ENCODE measurements at places on chromosomes 13 and 19.
A peak's percentile ranks its signal among the peaks of the same experiment; 100 is the strongest.

DNA sequence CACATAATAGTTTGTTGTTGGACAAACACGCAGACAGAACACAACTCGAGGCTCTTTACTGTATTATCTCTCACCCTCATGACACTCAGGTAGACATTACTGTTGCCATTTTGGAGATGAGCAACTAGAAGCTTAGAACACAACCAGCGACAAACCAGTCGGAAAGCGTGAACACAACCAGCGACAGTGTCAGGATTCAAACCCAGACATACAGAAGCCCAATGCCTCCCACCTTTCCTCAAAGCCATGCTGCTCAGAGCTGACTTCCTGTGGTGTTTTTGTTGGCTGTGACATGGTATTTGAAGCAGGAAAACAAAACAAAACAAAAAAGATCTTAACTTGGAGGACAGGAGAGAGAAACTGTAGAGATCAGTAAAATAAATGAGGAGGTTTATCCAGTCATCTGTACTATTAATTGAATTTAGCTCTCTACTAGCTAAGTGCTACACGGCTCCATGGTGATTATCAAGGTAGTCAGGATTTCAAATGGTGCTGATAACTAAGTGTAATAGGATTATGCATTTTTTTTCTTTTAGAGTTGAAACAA, 92.1 kb downstream of the STARD13 start:
- no peak for DNase-seq

GRCh38 chr13:50747737-50748350, 95.6 kb downstream of the DLEU7 start:
- DNase-seq: no peak

DNA sequence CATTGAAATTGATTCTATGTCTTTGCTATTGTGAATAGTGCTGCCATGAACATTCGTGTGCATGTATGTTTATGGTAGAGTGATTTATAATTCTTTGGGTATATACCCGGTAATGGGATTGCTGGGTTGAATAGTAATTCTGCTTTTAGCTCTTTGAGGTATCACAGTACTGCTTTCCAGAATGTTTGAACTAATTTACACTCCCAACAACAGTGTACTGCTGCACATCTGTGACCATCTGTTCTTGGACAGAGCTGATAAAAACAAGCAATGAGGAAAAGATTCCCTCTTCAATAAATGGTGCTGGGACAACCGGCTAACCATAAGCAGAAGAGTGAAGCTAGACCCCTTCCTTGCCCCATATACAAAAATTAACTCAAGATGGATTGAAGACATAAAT, 231.0 kb downstream of the MYO16 start:
- no peak for DNase-seq

DNA sequence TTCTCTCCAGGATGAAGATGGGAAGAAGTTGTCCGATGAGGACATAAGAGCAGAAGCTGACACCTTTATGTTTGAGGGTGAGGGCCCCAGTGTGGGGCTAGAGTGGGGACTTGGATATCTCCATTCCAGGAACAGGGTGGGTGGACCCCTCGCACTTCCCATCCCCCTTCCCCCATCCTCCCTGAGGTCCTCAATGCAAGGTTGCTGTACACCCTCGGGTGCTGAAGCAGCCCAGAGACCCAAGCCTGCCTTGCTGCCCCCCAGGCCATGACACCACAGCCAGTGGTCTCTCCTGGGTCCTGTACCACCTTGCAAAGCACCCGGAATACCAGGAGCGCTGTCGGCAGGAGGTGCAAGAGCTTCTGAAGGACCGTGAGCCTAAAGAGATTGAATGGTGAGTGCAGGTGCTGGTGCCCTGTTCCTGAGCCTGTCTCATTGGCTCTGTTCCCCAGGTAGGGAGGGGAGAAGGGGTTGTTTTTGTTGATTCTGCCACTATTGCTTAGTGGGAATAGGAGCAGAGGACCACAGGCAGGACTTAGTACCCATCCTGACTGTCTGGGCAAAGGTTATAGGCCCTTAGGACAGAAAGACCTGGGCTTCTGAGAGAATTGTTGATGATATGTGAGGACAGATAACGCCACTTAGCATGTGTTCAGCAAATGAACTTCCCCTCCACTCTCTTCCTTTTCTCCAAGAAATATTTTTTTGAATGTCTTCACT, 12.0 kb downstream of the CYP4F3 start:
- no peak for DNase-seq

DNA sequence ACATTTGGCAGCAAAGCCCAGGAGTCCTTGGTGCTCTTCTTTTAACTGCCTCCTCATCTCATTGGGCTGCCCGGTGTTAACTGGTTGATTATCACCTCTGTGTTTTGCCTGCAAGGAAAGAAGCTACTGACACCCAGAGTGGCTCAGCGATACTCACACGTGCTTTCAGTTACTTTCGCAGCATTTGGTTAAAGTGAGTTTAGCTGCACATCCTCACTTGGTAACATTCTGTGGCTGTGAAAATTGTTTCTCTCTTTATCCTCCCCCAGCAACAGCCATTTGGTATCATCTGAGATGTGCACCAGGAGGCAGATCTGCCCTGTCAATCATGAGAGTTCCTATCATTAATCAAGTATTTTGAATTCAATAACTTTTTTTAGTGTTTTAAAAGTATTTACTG, 44.6 kb upstream of the GPR183 start:
- DNase-seq: no peak

DNA sequence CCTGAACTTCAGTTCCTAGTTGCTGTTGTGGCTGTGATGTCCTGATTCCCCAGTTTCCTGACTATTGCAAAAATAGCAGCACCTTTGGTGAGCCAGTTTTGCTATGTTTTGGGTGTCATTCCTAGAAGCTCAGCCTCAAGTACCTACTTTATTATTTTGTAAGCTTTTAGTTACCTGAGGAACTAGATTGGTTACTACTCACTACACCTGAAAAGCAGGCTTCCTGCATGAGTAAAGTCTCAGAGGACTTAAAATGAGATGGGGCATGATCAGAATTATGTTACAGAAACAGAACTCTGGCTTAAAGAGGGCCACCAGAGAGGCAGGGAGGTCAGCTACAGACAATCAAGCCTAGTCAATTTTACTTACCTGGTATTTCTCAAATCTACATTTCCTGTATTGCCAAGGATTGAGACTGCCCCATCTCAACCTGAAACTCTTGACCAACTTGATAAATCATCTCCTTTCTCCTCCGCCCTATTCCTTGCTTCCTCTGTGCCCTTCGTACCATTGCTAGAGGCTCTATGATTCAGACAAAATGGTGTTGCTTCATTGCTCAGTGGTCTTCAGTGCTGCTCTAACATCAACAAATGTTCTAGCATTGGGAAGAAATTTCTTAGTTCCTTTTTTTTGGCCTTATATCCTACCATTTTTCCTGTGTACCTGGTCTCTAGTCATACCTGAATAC, 58.9 kb downstream of the RAP2A start:
- no peak for DNase-seq

DNA sequence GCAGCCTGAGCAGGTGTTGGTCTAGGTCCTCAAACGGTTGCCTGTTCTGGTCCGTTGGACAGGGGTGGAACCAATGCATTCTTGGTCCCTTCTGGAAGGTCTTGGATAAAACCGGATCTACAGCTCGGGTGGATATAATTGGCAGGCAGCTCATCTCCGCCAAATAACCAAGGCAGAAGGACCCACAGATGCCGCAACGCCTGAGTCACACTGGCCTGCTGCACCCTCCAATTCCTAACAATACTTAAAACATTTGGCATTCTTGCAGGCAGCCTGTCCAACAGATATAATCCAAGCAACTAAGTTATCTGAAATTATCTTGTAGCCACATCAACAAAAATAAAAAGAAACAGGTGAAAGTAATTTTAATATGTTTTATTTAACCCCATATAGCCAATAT, 59.0 kb upstream of the FGF14 start:
- no peak for DNase-seq

DNA sequence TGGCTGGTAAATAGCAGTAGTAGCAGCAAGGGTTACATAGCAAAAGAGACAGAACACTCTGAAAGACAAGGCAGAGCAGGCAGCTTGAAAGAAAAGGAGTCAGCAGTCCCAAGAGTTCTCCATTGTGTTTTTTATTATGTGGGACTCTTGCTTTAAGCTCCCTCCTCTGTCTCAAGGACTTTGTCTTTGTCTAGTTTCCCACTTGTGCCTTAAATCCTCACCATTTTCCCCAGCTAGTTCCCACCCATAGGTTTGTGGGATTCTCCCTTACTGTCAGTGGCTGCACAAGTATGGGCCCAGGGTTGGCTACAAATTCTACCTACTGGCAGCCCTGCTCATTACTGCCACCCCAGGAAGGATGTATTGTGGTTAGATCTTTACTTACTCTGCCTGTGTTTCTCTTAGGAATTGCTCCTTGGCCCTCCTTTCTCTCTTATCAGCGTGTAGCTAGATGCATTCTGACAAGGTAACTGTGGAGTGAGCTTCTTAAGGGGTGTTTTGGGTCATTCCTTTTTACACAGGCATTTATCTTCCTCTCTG, 413.4 kb upstream of the PCDH9 start:
- DNase-seq: no peak

- no peak for DNase-seq
These were observed 866 bp upstream of the ZSWIM4 start for GRCh38 chr19:13794398-13794756.

GRCh38 chr13:86633346-86633745, 834.1 kb upstream of the SLITRK6 start:
- DNase-seq: no peak

DNA sequence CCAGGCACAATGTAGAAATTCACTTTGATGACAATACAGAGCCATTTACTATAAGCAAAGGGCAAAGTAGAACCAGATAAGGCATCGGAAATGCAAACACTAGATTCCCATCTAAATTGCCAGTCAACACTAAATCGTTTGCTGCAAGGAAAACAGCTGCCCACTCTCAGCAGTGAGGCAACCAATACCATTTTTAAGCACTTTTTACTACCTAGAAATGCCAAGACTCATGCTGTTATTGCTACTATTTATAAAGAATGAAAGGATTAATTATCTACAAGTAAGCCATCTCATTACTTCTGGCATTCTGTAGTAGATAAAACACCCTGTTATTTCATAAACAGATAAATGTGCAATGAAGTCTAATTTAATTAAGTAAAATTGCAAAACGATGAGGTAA, 422.0 kb downstream of the FGF14 start:
- peak; percentile 15 for DNase-seq

GRCh38 chr13:45575146-45575829, 40.3 kb downstream of the ERICH6B start:
- DNase-seq: no peak

- DNase-seq: no peak
These were observed 297.9 kb downstream of the NDFIP2 start for GRCh38 chr13:79778741-79779460.

DNA sequence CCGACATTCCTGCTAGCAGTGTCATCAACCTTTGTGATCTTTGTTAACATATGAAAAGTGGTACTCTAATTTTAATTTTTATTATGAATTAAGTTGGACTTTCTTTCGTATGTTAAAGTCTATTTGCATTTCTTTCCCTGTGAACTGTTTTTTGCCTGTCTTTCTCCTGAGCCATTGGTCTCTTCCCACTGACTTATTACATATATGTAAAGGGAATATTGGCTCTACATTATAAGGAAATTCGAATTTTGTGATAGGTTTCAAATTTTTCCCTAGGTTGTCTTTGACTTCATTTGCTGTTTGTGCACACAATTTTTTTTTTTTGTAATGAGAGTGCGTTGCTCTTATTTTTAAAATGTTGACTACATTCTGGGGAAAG, 442 bp upstream of the CDC16 start:
- no peak for DNase-seq

- DNase-seq: no peak
These were observed 7.1 kb downstream of the PCDH9 start for GRCh38 chr13:67223024-67223423.

DNA sequence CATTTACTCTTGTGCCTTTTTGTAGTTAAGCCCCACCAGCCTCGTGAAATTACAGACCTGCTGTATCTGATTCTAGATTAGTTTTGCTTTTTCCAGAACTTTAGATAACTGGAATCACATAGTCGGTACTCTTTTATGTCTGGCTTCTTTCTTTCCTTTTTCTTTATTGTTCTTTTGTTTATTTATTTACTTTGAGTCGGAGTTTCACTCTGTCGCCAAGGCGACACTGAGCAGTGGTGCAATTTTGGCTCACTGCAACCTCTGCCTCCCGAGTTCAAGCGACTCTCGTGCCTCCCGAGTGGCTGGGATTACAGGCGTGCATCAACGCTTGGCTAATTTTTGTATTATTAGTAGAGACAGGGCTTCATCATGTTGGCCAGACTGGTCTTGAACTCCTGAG, 6.0 kb upstream of the NCCRP1 start:
- DNase-seq: no peak

- DNase-seq: no peak
These were observed 91.3 kb downstream of the USP12 start for GRCh38 chr13:27080018-27080948.

DNA sequence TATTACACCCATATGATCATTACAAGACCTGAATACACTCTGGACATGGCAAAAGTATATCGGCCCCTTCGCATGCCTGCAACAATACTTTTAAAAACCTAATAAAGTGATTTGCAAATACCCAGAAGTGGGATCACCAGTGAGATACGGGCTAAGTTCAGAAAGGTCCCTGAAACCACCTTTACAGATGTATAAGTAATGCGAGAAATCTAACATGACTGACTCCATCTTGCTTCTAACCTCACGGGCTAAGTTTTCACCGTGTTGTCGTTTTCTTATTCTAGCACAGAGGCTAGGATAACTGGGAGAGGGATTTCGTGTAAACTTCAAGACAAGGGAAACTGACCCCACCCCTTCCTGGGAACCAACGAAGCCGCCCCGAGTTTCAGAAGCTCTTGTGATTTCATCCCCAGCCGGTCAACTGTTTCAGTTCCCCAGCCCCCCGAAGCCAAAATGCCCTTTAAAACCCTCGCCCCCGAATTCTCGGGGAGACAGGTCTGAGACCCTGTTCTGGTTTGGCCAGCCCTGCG, 703 bp downstream of the NEK3 start:
- peak; percentile 58 for DNase-seq

DNA sequence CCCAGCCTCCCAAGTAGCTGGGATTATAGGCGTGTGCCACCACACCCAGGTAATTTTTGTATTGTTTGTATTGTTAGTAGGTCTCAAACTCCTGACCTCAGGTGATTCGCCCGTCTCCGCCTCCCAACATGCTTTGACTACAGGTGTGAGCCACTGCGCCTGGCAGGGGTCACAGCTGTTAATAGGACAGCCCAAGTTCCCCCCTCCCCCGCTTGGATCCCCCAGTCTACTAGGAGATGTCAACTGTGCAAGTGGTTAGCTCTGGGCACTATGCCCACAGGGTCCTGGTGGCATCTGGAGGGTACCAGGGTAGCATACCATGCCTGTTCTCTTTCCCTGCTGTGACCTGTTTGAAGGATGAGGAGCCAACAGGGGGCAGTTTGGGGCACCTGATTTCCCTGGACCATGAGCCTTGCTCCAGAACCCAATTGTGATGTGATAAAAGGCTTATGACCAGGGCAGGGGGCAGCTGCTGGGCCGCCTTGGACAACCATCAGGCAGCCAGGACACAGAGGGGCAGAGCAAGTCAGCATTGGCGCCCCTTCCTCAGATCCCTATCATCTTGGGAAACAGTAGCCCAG, at the start of gene TSPAN16:
Gene TSPAN16, plus strand, starts transcription at position 496 of the 581 bp plus-strand sequence. CDS start 138 bp downstream, outside the sequence.
- no peak for DNase-seq

- no peak for DNase-seq
These were observed 123.0 kb downstream of the COL4A1 start for GRCh38 chr13:110183910-110184309.

- peak; percentile 89 for DNase-seq
These were observed 4.6 kb downstream of the POP4 start for GRCh38 chr19:29610574-29611271.

- DNase-seq: peak; percentile 72
These were observed 36.5 kb downstream of the B3GLCT start for GRCh38 chr13:31236211-31236786.

GRCh38 chr19:1226227-1226518, 11.6 kb downstream of the CBARP start:
- DNase-seq: no peak

- DNase-seq: no peak
These were observed 675.3 kb upstream of the SGCG start for GRCh38 chr13:22505489-22505888.

All from hepatocyte (in vitro differentiated cells).